Fibroblast of lung (primary cell): ENCODE measurements at places on chromosomes 4 and X.

DNA sequence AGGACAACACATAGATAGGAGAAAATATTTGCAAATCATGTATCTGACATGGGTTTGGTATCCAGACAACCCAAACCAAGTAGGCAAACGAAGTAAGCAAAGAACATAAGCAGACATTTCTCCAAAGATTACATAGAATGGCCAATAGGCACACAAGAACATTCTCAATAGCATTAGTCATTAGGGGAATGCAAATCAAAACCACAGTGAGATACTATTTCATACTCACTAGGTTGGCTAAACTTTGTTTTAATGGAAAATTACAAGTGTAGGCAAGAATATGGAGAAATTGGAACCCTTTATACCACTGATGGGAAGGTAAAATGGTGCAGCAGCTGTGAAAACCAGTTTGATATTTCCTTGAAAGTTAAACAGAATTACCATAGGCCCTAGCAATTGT is 74.7 kb downstream of the CHRNA9 start:
- peak; percentile 42 for DNase-seq

GRCh38 chr4:123564758-123565346 is 168.3 kb downstream of the SPRY1 start:
- DNase-seq: peak; percentile 61

GRCh38 chr4:129966175-129966574 is 870.2 kb downstream of the C4orf33 start:
- no peak for DNase-seq

GRCh38 chr4:185209031-185209851 is at the start of gene SNX25:
Gene SNX25, plus strand, starts transcription at chr4:185209598. Its CDS starts 229 bp downstream, at chr4:185209827.
- DNase-seq: peak; percentile 65

- DNase-seq: no peak
Observed at GRCh38 chr4:73870260-73870659, 1.1 kb downstream of the CXCL1 start.

DNA sequence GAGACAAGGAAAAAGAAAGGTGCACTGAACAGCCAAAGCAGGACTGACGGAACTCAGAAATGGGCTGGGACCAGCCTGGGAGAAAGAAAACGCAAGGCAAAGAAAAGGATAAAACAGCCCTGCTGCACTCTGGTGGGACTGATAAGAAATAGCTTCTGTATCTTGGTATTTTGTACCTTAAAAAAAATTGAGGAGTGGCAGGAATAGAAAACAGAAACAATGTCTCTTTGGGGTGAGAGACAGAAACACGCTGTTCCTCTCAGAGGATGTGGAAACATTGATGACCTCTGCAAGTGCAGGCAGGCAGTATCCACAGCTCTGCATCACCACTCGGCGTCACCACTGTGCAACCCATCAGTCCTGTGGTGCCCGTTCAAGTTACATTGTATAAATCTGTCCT is 152.5 kb upstream of the SPRY1 start:
- DNase-seq: peak; percentile 58

GRCh38 chr4:8641931-8642650 is 49.5 kb downstream of the CPZ start:
- DNase-seq: no peak

- DNase-seq: no peak
Observed at GRCh38 chr4:81881855-81882621, 410.3 kb upstream of the RASGEF1B start.

- no peak for DNase-seq
Observed at GRCh38 chrX:38727668-38728067, 73.6 kb upstream of the MID1IP1 start.
